ENCODE measurements at places on chromosomes 1 and 21.

- DNase-seq = no peak
Measured at GRCh38 chr1:109502364-109502851, 7.1 kb downstream of the AMIGO1 start.

DNA sequence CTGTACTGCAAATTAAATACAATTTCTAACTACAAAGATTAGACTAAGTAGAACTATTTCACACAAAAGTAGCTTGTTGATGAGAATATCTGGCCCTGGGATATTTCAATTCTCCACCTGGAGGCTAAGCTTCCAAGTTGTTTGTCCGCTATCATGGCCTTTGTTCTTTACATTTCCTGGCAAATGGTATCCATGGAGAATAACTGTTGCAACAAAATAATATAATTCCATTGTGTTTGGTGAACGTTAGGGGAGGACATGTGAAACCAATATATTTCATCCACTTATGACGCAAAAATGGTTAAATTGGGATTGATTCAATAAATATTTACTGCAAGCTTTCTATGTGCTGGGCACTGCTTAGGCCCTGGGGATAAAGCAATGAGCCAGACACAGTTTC, 565.4 kb downstream of the PTPRC start:
- no peak for DNase-seq

- DNase-seq = peak; percentile 74
Measured at GRCh38 chr1:158177700-158178450, 2.8 kb upstream of the CD1D start.

- no peak for DNase-seq
Measured at GRCh38 chr21:27108701-27109100, 141.8 kb upstream of the ADAMTS5 start.

- DNase-seq = no peak
Measured at GRCh38 chr1:210709701-210710100, 381.0 kb downstream of the HHAT start.

Measured in hippocampal formation (tissue), 2 donors.